ENCODE measurements at places on chromosomes 13 and 19.

- no peak for DNase-seq
Measured at GRCh38 chr13:25165663-25166062, 6.4 kb downstream of the AMER2 start.

- DNase-seq, result no peak
Measured at GRCh38 chr13:112664501-112665203, 25.2 kb upstream of the ATP11A start.

DNA sequence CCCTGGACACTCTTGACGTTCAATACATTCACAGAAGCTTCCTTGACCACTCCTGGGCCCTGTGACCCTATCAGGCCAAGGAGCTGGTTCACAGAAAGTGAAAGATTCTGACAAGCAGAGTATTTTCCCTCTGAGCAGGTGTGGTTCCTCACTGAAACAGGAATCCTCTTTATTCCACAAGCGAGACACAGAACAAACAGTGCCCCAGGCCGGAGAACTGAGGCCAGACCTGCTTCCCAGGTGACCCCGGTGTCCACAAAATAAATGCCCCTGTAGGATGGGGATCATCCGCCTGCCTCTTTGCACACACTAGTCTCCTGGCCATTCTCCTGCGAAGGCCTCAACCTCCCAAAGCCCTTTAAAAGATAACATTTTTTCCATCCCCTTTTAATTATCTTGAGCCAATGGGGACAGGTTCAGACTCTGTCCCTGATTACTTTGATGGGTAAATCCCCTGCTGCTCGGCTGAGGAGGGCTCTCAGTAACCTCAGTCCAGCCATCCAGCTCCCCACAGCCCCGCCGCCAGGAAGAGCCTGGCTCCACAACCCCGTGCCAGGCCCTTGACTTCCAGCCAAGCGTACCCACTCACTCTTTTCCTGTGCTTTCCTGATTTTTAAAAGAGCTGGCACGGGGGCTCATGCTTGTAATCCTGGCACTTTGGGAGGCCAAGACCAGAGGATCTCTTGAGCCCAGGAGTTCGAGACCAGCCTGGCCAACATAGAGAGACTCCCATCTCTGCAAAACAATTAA, 129.1 kb downstream of the FOXO1 start:
- DNase-seq, result no peak

DNA sequence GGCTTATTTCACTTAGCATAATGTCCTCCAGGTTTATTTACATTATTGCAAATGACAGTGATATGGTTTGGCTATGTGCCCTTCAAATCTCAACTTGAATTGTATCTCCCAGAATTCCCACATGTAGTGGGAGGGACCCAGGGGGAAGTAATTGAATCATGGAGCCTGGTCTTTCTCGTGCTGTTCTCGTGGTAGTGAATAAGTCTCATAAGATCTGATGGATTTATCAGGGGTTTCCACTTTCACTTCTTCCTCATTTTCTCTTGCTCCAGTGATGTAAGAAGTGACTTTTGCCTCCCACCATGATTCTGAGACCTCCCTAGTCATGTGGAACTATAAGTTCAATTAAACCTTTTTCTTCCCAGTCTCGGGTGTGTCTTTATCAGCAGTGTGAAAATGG, 109.6 kb downstream of the VWA8 start:
- DNase-seq, result no peak

DNA sequence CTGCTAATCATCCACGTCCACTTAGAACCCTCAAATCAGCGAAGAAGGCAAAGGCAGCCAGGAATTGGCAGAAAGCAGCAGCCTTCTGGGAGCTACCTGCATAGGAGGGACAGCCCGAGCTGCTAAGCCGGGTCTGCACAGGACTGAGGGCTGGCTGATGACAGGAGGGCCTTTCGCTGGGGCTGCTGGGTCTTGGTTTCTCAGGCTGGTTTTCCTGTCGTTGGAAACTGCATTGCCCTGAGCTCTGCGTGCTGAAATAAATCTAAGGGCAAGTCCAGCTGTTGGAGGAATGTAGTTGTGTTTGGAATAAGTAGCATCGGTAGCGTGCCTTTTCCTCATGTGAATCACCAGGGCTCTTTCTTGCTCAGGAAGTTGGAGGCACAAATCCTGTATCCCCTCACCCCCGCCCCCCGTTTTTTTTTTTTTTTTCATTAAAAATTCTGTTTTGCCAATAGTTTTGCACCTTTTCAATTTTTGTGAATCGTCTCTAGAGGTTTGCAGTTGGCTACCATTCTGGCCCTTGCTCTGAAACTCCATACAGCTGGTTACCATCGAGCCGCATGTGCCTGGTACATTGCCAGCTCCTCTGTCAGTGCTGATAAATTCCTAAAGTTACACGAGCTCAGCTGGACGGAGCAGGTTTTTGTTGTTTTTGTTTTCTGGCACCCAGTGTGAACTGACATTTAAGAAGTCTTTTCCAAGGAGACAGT, 193.9 kb upstream of the RNF113B start:
- no peak for DNase-seq

DNA sequence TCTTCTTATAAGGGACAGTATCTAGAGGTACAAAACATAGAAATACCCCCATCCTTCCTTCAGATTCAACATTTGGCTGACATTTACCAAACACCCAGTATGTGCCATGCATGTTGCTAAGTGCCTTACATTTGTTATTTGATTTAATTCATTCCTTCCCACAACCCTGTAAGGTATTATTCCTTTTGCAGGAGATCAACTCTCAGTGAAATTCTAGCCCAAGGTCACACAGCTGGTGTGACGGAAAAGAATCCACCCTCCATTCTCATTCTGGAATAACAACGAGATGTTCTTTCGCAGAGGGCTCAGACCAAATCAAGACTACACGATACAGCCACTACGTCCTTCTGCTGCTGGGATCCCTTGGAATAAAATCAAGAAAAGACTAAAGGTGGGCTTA, 67.8 kb downstream of the C13orf42 start:
- DNase-seq, result no peak

- no peak for DNase-seq
Measured at GRCh38 chr13:25798998-25799397, 252.8 kb downstream of the SHISA2 start.

DNA sequence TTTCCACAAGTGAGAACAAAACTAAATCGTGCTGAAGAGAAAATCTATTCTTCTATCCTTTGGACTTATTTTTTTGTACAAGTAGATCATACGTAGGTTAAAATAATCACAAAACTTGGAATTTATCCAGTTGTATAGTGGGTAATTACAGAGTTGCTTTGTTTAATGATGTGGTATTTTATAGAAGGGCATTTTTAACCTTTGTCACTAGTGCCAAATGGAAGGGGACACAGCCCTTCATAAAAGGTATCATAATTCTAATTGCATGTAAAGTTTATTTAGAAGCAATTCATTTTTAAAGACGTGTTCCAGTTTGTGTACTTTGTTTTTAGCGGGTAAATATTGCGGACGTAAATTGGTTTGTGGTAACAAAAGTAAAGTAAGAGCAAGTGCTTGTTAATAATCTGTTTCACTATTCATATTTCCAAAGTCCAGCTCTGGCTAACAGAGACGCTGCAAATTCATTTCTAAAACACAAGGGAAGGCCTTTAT, 99.5 kb downstream of the ERCC5 start:
- no peak for DNase-seq

DNA sequence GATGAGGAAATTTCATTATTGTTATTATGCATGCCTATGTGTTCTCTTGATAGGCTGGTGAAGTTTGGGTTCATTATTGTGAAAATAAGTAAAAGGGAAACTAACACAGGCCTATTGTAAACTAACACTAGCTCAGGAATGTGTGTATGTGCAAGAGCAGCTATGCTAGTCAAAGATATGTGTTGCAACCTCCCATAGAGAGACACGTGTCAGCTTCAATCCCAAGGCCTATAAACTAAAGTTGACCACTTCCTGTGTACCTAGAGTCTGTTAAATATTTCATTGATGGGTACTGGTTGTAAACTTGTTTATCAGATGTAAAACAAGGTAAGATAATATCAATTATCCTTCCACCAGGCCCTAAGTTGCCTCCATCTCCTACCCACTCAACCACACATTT, 44.7 kb upstream of the ZNF30 start:
- DNase-seq, result no peak

- DNase-seq, result no peak
Measured at GRCh38 chr19:23547816-23548430, 139.1 kb downstream of the ZNF675 start.

- no peak for DNase-seq
Measured at GRCh38 chr19:42480335-42481095, 37.8 kb upstream of the CXCL17 start.

- DNase-seq, result no peak
Measured at GRCh38 chr13:28820099-28821051, at the start of gene MTUS2. Gene MTUS2, plus strand, starts transcription at chr13:28820339.

GRCh38 chr13:113491418-113491883, 940 bp upstream of the DCUN1D2 start:
- no peak for DNase-seq

GRCh38 chr19:39645800-39646411, 9.8 kb upstream of the LGALS16 start:
- no peak for DNase-seq

DNA sequence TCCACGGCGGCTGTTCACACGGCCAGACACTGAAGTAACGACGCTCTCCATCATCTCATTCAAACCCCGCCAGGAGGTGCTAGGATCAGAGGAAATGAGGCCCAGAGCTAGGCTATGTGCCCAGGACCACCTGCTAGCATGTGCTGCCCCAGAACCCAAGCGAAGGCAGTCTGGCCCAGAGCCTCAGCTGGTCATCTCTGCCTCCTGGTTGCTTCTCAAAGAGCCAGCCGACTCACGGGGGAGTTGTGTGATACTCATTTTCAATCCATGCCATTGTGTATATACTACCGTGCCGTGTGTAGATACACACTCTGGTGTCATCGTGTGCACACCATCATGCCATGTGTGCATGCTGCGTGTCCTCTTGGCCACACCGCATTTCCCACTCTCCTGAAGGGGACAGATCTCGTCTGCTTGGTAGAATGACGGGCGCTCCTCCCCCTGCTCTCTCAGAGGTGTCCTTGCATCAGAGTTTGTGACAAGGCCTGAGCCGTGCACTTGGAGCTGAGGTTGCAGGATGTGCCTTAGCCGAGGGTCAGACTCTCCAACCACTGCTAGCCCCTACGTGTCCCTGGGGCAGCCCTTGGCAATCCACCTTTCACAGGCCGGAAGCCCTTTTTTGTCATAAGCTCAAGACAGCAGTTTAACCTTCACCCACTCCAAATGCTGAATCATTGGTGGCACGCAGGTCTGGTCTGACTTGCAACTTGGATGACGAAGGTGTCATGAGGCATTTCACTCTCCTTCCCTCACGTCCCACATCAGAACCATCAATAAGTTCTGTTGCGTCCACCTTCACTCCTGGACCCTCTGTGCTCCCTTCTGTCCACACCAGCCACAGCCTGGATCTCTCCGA, 130.4 kb downstream of the CRYL1 start:
- no peak for DNase-seq

DNA sequence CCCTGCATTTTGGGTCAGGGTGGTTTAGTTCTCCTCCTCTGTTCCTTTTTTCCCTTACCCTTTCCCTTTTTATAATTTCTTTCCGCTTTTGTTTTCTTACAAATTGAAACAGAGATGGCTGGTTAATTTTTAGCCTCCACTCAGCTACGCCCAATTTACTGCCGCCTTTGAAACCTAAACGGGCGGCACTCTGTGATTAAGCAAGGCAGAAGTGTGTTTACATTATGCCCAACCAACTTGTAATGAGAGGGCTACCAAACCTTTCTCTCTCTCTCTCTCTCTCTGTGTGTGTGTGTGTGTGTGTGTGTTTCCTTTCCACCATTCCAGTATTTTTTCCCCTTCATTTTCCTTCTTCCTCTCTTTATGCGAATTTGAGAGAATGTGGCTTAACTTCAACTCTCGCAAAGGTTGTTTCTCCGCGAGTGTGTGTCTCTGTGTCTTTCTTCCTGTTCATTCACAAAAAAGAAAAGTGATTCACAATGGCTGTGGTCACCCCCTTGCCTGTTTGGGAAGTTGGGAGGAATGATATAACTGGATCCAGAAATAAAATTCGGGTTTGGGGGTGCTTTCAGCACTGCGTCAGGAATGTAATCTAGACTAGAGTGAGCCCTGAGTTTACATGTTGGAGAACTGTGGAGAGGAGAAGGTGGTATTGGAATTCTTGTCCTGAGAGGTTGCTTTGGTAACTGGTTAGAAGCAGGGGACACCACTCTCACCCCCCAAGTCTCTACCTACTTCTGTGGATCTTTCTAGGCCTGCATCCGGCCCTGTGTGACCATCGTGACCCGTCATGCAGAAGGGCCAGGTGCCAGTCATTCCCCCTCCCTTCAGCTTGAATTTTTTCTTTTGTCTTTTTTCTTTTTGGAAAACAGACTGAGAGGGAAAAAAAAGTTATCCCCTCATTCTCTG, 31.4 kb downstream of the NFIX start:
- DNase-seq, result no peak

GRCh38 chr13:50580684-50581305, 262.7 kb downstream of the DLEU7 start:
- DNase-seq, result no peak
